ENCODE measurements at places on chromosomes 4 and X.
A peak's percentile ranks its signal among the peaks of the same experiment; 100 is the strongest.

DNA sequence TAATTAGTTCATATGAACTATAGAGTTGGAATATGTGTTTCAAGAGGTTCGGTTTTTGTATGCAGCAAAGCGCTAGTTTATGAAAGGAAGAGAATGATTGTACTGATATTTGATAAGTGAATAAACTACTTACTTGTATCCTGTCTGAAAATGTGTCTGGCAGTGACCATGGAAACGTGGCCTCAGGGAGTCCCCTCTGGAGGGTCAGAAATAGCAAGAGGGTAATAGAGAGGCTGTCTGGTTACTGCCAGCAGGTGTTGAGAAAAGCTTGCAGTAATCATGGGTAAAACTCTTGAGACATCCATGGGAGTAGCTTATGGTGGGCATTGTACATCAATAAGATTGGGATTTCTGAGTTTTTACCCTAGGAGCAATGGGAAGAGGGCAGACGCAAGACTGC, 77.1 kb downstream of the DCLK2 start:
- H3K4me3 ChIP-seq, result no peak overlapping the region
- DNase-seq, result no peak
- no peaks in the 10 kb centered on the region for H3K36me3 ChIP-seq
- peaks cover 5% of the 10 kb centered on the region for H3K27me3 ChIP-seq
- no peak overlapping the region for H3K27ac ChIP-seq

DNA sequence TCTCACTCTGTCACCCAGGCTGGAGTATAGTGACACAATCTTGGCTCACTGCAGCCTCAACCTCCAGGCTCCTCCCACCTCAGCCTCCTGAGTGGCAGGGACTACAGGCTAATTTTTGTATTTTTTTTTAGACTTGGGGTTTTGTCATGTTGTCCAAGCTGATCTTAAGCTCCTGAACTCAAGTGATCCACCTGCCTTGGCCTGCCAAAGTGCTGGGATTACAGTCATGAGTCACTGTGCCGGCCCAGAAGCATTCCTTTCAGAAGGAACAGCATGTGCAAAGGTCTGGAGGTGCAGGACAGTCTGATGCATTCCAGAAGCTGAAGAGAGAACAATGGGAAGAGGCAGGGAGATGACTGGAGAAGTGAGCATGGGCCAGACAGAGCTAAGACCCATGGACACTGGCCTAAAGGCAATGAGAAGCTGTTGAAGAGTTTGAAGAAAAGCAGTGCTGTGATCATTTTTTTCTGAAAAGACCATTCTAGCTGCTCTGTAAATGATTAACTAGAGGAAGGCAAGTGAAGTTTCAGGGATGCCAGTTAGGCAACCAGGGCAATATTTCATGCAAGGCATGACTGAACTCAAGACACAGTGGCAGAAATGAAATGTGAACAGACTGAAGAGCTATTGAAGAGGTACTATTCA, 43.2 kb downstream of the MANBA start:
- H3K36me3 ChIP-seq, result peaks cover 76% of the 10 kb centered on the region
- no peaks in the 10 kb centered on the region for H3K27me3 ChIP-seq
- DNase-seq, result no peak

DNA sequence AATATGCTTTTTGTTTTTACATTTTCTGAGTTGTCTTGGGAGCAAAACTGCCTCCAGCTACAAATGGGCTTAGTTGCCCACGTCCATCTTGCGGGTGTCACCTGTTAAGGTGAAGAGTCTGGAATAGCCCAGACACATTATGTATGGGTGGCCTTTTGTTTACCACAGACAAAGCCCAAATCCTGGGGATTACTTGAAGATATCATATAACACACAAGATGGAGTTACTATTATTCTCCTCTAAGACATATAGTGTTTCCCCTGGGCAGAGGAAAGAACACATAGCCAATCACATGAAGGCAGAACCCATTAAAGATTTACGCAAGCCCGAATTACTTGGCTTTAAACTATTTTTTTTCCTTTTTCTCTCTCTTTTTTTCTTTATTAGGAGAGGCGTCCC, 625.6 kb upstream of the FAM241A start:
- DNase-seq, result no peak
- H3K27me3 ChIP-seq, result no peaks in the 10 kb centered on the region
- no peaks in the 10 kb centered on the region for H3K36me3 ChIP-seq
- H3K4me3 ChIP-seq, result no peak overlapping the region
- no peaks in the 10 kb centered on the region for H3K4me1 ChIP-seq

DNA sequence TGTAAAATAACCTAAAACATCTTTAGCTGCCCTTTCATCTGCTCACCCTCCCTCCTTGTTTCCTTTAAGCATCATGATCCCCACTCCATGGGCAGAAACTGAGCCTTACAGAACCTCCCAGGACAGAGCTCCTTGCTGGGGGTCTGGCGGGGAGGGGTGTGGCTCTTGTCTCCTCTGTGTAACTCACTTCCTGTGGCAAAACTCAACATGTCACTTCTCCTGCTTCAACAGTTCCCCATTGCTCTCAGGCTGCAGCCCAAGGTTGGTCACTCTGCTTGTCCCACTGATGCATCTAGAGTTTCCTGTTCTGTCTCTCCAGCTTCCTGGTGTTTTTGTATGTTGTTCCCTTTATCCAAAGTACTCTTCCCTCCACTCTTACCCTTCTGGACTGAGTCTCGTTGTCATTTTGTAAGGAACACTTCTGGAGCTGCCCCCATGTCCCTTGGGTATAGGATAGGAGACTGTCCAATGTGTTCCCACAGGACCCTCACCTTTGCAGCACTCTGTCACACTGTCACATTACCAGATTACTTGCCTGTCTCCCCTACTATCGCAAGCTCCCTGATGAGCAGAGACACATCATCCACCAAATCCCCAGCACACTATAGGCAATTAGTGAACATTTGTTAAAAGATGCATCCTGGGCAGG, 19.6 kb downstream of the TMEM31 start:
- H3K36me3 ChIP-seq, result no peaks in the 10 kb centered on the region
- DNase-seq, result no peak
- H3K4me1 ChIP-seq, result peaks cover 4% of the 10 kb centered on the region
- no peak overlapping the region for H3K27ac ChIP-seq

GRCh38 chr4:52106660-52107059, 55.6 kb downstream of the SPATA18 start:
- DNase-seq, result no peak
- no peaks in the 10 kb centered on the region for H3K4me1 ChIP-seq
- H3K27ac ChIP-seq, result no peak overlapping the region
- H3K4me3 ChIP-seq, result no peak overlapping the region
- no peaks in the 10 kb centered on the region for H3K27me3 ChIP-seq

DNA sequence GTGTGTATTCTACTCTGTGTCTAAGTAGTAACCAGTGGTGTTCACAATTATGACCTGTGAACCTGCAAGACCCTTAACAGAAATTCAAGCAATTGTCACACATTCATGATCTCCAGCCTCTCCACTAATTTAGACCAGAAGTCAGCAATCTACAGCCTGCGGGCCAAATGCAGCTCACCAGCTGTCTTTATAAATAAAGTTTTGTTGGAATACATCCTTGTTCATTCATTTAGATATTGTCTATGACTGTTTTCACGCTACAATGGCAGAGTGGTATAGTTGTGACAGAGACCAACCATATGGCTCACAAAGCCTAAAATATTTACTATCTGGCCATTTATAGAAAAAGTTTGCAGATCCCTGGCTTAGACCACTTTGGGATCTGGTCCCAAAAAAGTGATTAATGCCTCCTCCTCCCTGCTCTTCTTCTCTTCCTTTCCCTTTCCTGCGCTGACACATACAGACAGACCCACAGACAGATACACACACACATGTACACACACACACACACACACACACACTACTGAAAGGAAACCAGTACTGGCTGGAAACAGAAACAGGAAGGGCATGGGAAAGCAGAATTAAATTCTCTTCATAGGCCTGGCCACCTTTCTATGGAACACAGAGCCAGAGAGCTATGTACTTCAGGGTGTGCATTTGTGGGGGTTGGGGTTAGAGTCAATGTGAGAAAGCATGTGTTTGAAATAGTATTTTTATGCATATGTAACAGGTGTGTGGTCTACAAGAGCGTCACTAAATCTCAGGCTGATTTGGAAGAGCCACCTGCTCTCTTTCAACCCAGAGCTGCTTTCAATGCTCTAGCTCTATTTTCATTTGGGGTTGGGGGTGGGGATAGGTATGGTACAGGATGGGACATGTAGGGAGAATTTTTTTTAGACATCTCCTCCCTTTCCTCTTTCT, 49.7 kb upstream of the TMEM164 start:
- H3K27ac ChIP-seq, result no peak overlapping the region
- no peak for DNase-seq
- no peaks in the 10 kb centered on the region for H3K36me3 ChIP-seq
- no peak overlapping the region for H3K4me3 ChIP-seq

GRCh38 chrX:13014111-13015096, 30.0 kb downstream of the FAM9C start:
- no peaks in the 10 kb centered on the region for H3K27me3 ChIP-seq
- no peak for DNase-seq
- peak overlapping the region; percentile 64 for H3K27ac ChIP-seq
- H3K4me3 ChIP-seq, result peak overlapping the region; percentile 16
- peaks cover 58% of the 10 kb centered on the region for H3K4me1 ChIP-seq
- no peaks in the 10 kb centered on the region for H3K36me3 ChIP-seq
